ENCODE measurements at places on chromosomes 6 and 20.

DNA sequence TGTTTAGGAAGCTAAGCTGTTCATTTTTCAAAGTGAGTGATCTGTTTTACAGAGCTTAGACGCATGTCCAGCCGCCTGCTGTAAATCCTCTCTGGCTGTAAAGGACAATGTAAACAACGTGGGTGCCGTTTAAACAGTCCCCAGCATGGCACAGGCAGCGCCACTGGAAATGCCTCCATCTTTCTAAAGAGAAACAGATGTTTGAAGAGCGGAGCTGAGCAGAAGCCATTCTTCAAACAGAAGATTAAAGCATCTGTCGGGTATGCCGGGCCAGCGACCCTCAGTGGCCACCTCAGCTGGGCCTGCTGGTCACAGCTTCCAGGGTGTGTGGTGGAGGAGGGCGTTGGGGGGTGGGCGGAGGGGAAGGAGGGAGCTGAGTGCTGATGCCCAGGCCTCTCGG, 138.6 kb downstream of the ERMARD start:
- no peak for DNase-seq

DNA sequence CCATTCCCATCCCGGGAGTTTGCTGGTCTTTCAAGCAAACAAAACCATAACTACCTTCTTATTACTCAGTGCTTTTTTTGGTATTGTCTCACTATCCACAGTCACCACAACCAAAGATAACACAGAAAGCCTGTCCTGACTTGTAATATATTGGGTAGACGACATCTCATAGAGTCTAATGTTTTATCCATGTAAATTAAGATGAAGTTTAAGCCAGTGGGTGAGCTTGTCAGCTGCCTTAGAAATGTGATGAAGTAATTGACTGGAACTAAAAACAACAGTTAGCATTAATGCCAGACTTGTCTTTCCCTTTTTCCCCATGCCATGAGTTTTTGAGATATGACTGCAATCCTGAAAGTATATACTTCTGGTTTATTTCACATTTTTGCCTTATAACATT, 282.7 kb upstream of the PRDM1 start:
- DNase-seq: no peak

DNA sequence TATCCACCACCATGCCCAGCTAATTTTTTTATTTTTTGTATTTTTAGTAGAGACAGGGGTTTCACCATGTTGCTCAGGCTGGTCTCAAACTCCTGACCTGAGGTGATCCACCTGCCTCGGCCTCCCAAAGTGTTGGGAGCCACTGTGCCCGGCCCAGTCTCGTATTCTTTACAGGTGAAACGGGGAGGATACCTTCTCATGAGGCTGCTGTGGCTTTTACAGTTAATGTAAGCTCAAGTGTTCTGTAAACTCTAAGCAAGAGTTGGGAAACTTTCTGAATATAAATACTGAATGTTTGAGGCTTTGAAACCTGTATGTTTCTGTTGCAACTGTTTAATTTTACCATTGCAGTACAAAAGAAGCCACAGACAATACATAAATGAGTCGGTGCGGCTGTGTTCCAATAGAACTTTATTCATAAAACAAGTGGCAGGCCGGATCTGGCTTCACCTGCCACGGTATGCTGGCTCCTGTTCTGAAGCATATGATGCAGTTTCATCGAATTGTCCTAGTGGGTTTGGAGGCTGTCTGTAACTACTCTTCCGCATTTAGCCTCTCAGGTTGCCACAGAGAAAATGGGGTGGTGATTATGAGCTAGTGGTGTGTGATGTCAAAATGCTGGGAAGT, 192.5 kb upstream of the ZFP64 start:
- DNase-seq: no peak

DNA sequence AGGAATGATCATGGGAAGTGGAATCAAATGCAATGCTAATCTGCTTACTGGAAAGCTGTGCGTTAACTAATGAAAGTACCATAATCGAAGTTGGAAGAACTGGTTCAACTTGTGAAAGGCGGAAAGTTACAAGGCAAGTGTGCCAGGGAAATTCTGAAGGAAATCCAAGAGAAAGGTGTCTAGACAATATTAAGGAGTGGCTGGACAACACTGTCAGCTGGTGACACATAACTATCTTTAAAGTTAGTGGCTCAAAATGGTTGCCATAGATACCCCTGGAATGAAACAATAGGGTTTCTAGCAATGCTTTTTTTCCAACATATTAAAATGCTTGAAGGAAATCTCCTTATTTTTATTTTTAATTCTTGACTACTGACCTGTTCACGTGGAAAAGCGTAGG, 90.4 kb downstream of the BMP2 start:
- DNase-seq: no peak

- no peak for DNase-seq
Measured at GRCh38 chr20:4009309-4009708, 6.0 kb downstream of the RNF24 start.

GRCh38 chr20:22568872-22569344, 15.5 kb downstream of the FOXA2 start:
- DNase-seq: no peak
